ENCODE measurements at places on chromosomes 2 and 18.
A peak's percentile ranks its signal among the peaks of the same experiment; 100 is the strongest.

DNA sequence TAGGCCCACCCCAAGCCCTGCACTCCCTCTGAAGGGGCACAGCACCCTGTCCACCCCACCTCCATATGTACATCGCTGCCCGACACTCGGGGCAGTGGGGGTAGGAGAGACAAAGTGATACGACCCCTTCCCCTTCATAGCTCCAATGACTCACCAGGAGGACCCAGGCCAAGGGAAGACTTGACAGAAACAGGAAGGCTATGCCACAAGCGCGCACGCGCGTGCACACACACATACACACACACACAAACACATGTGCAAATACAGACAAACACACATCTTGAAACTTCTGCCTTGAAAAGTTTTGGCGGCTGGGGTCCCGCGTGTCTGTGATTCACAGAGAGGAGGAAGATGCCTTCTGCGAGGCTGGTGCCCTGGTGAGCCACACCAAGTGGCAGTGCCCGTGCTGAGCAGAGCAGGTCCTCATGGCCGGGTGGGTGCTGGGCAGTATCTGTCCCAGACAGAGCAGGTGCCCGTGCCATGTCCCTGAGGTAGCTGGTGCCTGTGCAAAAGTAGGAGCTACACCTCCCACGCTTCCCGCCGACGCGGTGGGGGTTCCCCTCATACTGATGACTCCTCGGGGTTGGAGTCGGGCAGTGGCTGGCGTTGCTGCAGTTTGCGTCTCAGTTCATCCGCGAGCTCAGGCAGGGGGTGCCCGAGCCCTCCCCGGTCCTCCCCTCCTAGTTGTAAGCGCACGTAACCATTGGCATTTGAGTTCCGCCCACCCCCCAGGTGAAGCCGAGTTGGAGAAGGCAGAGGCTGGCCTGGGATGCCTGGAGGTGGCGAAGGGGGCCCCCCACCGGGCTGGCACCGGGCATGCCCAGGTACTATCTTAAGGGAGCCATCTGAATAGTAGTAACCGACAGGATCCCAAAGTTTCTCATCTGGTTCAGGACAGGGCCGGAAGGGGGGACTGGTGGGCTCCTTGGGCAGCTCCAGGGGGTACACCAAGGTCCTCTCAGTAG is 2.5 kb upstream of the ANKRD39 start:
- no peak for DNase-seq

GRCh38 chr2:1738646-1739302 is 5.5 kb downstream of the PXDN start:
- no peak for DNase-seq

DNA sequence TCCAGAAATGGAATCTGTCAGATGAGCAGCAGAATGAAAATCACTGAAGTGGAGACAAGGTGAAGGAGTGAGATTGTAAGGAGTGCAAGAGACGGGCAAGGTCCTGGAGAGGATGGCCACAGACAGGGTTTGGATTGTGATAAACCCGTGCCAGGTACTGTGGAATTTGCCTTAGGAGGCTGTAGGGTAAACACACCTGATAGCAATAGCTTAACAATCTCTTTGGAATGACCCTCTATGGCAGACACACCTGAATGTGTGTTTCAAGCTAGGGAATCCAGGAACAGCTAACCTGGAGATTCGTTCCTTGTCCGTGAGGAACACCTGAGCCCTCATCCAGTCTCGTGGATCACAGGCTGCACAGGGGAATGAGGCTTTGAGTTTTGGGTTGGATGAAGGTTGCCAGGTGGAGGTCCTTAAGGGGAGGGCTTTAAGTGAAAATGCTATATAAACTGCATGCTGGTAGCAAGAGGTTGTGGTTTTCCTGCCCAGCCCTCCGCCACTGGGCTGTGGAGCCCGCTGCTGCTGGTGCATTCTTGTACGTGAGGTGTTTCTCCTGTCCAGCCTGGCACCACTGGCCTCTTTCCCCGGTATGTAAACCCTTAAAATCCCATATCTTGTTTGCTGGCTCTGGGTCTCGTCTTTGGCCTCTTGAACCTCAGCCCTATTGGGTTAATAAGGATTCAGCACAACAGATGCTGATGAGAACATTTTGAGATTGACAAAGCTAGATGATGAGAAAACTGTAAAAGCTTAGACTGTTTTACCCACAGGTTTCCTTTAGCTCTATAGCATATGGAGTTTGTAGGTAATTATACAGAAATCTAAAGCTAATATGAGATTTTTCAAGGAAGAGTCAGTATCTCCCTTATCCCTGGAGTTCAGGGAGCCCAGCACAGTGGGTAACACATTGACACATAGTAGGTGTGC is 117.9 kb downstream of the ARHGAP15 start:
- peak; percentile 22 for DNase-seq

- no peak for DNase-seq
These were observed 143.9 kb downstream of the L3MBTL4 start for GRCh38 chr18:6270771-6271216.

DNA sequence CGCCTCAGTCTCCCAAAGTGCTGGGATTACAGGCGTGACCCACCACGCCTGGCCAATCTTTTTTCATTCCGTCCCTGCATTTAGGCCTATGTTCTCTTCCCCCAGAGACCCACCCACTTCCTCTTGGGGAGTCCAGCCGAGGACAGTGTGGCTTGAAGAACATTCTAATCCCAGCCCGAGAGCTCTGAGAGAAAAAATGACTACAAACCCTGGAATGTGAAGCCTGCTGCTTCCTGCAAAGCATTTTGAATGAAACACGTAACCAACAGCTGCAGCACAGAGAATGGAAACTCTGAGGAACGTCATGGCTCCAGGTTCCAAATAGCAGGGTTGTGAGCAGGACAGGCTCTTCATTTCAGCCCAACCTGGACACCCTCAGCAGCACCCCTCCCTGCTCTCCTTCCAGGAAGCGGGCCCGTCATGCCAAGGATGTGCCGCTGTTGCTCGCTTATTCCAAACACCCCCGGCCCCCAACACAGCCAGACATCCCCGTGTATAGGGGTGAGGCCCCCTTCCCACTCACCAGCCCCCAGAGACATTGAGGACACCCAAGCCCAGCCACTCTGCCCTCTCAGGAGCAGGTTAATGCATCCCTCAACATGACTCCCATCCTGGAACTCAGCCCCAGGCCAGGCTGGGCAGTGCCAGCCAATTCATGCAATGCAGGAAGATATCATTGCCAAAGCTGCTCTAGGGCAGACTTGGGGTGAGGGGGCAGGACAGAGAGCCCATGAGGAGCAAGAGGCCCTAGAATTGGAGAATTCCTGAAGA is 139.8 kb downstream of the ZFP36L2 start:
- DNase-seq = no peak

- no peak for DNase-seq
These were observed 125.7 kb upstream of the HAAO start for GRCh38 chr2:42918041-42918440.

- no peak for DNase-seq
These were observed 28.0 kb upstream of the SCYGR1 start for GRCh38 chr2:227415538-227416424.

DNA sequence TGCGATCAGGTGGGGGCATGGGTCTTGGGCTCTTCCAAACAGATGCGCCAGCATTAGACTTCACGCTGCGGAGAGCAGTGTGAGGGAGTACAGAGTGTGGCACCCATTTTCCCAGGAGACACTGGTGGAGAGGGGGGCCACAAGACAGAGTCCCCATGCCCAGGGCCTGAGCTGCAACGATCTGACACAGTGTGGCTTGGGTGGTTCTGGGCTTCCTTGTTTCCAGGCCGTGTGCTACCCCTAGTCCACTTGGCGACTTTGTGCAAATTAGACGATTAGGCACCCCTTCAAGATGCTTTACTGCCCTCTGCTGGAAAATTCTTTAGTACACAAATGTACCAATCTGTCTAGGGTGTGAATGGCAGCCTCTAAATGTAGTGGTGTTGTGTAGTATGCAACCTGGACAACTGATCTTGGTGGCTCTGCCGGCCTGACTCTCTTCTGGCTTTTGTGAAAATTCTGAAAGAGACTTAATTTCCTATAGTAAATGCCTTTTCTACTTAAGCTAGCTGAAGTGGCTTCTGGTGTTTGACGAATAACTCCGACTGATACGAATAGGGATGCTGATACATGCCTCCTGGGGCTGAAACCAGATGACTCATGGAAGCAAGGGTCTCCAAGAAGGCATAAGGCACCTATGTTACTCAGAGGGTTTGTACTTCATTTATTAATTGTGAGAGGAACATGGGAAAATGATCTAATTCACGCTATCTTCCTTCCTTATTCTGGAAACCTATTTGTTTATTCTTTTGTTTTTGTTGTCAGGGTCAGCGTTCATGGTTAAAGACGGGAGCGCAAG is 92.3 kb upstream of the SMAD2 start:
- DNase-seq = no peak

- no peak for DNase-seq
These were observed 7.3 kb downstream of the ACMSD start for GRCh38 chr2:134845719-134846118.

DNA sequence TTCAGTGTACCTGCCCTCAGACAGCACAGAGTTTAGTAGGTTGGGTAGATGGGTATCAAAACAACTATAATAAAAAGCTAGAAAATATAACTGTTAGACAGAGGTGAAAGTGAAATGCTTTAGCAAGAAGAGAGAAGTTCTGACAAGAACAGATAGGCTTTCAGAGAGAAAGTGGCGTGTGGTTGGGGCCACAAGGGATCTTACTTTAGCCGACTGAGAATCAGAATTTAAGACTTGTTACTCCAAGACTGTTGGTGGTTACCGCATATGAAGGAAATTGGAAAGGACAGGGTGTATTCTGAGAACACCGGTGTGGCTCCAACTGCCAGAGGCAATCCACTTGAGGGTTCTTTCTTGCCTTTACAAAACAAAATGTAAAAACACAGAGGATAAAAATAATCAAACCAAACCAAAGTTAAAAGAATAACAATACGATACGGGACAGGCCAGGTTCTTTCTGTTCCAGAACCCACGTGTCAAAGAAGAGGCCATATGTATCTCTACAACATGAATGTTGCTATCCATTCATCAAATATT is 44.4 kb upstream of the AGPS start:
- DNase-seq = no peak

GRCh38 chr2:19540739-19541525 is 182.5 kb upstream of the OSR1 start:
- no peak for DNase-seq

- no peak for DNase-seq
These were observed 39.0 kb downstream of the IRS1 start for GRCh38 chr2:226760412-226761194.

GRCh38 chr2:207161247-207162123 is 4.3 kb downstream of the KLF7 start:
- no peak for DNase-seq

DNA sequence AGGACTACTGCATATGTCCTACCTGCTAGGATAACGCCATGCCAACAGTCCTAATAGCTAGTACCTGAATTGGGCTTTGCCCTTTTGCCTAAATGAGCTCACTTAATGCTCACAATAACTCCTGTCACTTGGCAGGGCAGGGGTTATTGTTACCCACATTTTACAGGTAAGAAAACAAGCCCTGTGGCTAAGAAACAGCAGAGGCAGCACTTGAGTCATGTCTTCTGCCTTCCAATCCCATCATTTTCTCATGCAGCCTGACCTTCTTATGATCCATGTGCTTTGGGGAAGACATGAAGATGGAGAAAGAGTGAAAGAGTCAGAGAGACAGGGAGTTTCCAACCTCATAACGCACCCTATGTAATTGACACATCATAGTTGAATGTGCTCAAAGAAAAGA is 33.6 kb upstream of the LPIN1 start:
- no peak for DNase-seq

DNA sequence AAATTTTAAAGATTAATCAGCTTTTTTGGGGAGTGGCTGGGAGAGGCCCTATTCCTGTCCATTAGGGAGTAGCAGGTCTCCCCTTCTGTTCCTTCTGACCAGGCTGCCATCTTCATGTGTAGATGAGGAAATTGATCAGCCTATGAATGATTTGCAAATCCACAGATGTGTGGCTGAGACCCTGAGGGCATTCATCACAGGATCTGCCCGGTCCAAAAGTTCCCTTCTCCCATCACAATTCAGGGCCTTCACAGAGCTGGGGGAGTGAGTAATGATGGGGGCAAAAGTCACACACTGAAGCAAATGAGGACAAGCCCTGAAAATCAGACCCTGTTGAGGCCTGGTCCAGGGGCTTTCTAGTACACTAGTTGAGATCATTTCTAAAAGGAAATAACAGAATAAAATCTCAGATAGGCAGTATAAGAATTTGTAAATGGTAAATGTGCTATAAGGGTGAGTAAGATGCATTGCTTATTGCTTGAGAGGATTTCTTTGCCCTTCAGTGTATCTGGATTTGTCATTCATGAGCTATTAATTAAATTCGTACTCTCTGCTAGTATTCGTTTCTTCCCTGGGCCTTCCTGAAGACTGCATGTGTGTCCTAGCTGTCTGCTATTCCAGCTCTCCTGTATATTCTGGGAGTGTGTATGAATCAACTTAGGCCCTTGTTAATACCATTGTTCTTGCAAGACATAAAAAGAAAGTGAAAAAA is 53.2 kb downstream of the SETBP1 start:
- DNase-seq = no peak

- DNase-seq = no peak
These were observed 223.5 kb downstream of the RNF152 start for GRCh38 chr18:61669320-61669719.

- no peak for DNase-seq
These were observed 73.3 kb downstream of the SFXN5 start for GRCh38 chr2:72998234-72998651.

DNA sequence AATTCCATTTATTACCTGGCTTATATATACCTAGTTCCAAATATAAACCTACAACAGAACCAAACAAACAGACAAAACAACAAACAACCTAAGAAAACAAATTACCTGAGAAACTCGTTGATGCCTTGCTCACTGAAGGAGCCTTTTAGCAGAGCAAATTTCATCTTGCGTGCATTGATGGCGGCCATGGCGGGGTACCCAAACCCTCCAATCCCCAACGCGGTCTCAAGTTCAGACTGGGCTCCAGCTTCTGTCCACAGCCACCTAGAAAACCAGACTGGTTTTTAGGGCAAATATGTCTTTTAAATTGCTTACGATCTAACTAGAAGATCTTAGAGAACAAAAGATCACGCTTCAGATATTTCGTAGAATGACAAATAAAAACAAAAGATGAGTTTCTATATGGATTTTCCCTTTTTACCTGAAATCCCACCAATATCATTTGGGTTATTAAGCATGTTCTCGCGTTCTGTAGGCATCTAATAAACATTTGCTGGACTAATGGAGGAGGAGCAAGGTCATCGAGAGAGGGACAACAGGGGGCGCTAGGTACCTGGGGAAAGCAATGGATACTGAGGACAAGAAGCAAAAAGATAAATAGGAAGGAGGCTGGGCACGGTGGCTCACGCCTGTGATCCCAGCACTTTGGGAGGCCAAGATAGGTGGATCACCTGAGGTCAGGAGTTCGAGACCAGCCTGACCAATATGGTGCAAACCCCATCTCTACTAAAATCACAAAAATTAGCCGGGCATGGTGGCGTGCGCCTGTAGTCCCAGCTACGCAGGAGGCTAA is 25.2 kb downstream of the PDIA6 start:
- DNase-seq = no peak

GRCh38 chr2:223051693-223052289 is at the start of gene KCNE4:
KCNE4 (plus strand) TSS chr2:223052190; CDS start chr2:223052831, 641 bp downstream.
- no peak for DNase-seq

- no peak for DNase-seq
These were observed 65.3 kb downstream of the WDR75 start for GRCh38 chr2:189506514-189506976.

Measured in activated CD8-positive, alpha-beta memory T cell treated with anti-CD3 and anti-CD28 coated beads, Interleukin-2, amount 50 U/mL, for 4 hours (primary cell).